Mesenteric fat pad (tissue), 1 donor: ENCODE measurements at places on chromosomes 5 and 9. TPM values are rescaled to one million over a fixed set of nuclear protein-coding genes. Genes with fewer than 3 reads are reported as not detected.

GRCh38 chr5:170338291-170338690 is 40.7 kb upstream of the LCP2 start:
- no peak for DNase-seq

- no peak for DNase-seq
Measured at GRCh38 chr5:100560860-100561259, 25.7 kb downstream of the FAM174A start.

DNA sequence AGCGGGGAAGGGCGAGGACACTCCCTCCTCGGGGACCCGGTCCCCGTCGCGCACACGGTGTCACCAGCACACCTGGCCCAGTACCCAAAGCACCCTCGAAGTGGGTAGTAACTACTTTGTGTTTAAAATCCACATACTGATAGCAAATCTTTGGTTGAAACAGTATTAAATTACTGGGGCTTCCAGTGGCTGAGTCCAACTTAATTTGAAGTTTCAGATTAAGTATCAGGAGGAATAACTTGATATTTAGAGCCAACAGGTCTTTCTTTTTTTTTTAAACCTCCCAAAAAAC is 615 bp downstream of the ATG10 start:
- DNase-seq: no peak

DNA sequence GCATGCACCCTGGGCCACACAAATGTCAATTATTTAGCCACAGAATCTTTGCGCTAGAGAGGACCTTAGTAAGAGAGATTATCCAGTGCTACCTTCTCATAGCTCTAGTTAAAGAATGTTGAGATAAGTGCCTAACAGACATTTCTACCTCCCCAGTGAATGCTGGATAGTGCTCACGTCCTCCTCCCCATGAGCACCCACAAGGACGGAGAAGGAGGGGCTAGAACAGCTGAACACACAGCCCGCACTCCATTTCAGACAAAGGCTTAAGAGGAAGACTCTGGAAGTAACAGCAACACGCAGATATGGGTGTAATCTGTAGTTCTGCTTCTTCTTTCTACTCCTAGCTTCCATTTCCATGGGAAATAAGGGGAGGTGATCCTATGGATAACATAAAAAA is 120.5 kb downstream of the FEM1C start:
- DNase-seq: no peak

DNA sequence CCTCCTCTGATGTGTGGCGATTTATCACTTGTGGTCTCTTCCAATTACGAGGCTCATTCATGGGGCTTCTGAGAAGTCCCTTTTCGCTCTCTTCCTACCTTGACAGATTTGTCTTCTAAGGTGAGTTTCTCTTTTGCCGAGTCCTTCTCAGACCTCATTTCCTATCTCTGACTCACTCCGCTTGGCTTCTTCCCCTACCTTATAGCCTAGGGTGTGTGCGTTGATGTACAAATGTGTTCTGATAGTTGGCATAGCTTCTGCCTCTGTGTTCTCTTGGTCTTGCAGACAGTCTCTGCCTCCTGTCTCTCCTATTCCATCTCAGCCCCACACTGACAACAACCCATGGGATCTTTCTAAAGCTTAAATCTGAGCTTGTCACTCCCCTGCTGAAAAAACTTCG is 56.9 kb upstream of the SHB start:
- DNase-seq: no peak

DNA sequence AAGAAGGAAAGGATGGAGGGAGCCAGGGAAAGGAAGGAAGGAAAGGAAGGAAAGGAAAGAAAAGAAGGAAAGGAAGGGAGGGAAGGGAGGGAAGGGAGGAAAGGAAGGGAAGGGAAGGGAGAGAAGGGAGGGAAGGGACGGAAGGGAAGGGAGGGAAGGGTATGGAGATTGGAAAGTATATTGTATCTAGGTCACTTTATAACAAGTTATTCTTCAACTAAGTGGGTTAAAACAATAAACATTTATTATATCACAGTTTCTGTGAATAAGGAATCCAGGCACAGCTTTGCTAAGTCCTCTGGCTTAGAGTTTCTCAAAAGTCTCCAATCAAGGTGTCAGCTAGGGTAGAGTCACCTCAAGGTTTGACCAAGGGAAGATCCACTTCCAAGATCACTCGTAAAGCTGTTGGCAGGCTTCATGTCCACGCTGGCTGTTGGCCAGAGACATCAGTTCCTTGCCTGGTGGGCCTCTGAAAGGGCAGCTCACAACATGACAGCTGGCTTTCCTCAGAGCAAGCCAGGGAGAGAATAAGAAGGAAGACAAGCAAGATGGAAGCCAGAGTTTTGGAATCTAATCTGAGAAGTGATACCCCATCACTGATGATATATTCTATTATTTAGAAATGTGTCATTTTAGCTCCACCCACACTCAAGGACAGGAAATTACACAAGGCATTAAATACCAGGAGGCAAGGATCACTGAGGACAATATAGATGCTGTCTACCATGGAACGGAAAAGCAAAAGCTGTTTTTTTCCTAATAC is 105.1 kb downstream of the DEPDC1B start:
- no peak for DNase-seq

DNA sequence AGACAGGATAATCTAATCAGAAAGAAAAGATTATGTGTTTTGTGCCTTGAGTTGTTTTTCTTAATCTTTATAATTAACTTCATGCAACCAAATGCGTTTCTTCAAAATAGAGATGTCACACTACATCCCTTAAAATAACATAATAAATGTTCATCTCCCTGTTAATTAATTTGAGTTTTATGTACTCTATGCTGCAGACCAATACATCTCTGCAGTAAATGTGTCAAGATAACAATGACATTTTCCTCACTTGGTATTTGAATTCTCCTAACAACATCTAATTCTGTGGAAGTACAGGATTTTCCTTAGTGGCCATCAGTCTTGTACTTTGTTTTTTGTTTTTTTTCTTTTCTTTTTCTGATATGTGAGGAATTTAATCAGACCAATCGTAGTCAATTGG is 279.2 kb upstream of the TYRP1 start:
- DNase-seq: no peak

GRCh38 chr9:112487008-112487798 is 576 bp downstream of the KIAA1958 start:
- DNase-seq: peak; percentile 92

DNA sequence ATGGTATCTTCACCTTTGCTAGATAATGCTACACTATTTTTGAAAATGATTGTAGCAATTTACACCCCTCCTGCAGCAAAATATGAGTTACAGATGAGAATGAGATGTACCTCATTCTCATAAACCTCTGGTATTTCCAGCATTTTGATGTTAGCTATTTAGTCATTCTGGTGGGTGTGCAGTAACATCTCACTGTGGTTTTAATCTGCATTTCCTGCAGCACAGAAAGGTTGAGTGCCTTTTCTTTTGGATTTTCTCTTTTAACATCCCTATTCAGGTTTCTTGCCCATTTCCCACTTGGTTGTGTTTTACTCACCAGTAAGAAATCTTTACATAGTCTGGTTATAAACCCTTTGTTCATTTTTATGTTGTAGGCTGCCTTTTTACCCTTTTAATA is 206.2 kb downstream of the NR3C1 start:
- no peak for DNase-seq

GRCh38 chr5:5373351-5373989 is 49.0 kb upstream of the ICE1 start:
- no peak for DNase-seq

GRCh38 chr9:4442806-4443205 is 47.5 kb upstream of the SLC1A1 start:
- DNase-seq: no peak

GRCh38 chr9:23567516-23568165 is 258.4 kb downstream of the ELAVL2 start:
- no peak for DNase-seq

Gene WNT8A
- not detected for total RNA-seq

Gene HAND1
- total RNA-seq: not detected
